ENCODE measurements at places on chromosomes 16 and 17.

DNA sequence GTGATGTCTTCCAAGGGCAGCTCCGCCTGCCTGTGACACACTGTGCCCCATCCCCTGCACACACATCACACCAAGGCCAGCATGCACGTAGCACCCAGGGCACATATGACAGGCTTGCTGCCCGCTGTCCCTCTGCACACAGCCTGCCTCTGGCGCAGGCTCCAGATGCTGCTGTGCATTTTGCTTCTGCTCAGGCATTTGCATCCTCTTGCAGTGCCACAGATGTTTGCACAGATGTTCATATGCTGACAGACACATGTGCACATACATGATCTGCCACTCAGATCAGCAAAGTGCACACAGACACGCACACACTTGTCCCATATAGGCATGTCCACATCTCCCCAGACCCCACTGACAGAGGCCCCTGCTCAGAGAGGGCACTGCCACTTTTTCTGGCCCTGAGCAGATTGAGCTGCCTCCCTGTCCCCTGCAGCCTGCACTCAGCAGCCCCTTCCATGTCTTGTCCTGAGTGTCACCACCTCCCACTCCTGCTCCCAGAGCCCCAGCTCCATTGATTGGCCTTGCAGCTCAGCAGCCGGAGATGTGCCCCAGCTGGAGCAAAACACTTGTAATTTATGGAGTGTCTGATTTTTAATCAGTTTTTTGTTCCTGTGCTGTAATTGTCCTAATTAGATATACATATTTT lies 115.1 kb upstream of the RPL38 start:
- no peak for DNase-seq

DNA sequence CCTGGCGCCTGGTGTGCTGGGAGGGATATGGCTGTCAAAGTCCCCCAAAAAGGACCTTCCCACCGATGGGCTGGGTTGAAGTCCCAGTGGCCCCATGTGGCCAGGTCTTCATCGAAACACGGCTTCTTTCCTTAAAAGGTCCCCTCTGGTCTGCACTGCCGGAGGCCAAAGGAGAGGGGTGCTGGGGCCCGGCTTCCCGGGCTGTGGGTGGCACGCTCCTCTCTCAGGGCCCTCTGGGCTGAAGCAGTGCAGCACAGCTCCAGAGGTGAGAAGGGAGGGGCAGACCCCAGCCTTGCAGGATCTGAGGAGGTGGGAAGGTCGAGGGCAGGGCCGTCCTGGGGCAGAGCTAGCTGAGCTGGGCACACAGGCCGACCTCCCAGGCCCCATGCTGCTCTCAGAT lies 6.7 kb downstream of the NPTX1 start:
- DNase-seq, result no peak

DNA sequence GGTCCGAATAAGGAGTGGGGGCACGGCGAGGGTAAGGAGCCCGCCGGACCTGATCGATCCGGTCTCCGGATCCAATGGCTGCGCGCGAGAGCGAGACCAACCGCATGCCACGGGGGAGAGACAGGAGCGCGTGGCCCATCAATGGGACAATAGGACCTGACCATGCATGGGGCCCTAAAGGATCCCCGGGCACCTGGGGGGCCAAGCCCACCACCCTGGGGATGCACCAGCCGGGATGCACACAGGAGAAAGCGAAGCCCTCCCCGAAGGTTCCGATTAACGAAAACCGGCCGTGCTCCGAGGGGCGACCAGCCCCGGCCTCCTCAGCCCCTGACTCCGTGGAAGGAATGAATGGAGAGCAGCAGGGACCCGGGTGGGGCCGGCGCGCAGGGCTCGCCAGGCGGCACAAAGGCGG lies 525 bp downstream of the JPT1 start:
- no peak for DNase-seq

- no peak for DNase-seq
Measured at GRCh38 chr17:10731408-10731879, 1.6 kb upstream of the TMEM220 start.

DNA sequence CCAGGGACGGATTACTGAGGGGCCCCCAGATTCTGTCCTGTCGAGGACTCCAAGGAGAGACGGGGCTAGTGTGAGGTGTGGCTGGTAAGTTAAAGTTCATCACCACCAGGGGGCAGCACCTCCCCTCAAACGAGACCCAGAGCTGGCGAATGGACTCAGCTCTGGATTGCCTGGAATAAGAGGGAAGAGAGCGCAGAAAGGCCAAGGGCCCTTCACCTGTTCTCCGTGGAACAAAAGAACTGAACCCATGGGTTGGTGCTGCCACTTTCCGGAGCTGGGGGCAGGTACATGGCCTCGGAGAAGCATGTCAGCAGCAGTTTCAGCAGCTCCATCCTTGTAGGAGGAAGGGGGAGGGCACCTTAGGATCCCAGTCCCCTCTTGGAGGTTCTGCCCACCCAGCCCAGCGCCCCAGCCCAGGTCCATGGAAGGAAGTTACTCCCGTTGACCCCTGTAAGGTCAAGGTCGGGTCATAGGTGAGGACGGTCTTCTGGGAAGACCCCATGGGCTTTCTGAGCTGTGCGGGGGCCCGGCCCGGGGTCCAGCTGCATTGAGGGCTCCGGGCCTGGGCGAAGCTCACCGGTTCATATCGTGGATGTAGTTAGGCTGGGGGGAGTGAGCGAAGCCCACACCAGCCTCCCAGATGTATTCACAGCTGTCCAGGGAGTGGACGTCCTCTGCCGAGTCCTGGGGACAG lies 10.8 kb downstream of the HID1 start:
- DNase-seq, result peak; percentile 70

- DNase-seq, result no peak
Measured at GRCh38 chr16:22296225-22297113, 740 bp upstream of the POLR3E start.

- DNase-seq, result no peak
Measured at GRCh38 chr17:14214271-14214670, 22.4 kb downstream of the CDRT15 start.

- DNase-seq, result no peak
Measured at GRCh38 chr17:35104844-35105450, 14.7 kb downstream of the RAD51D start.

- DNase-seq, result no peak
Measured at GRCh38 chr17:78329263-78330059, 30.4 kb downstream of the SOCS3 start.

DNA sequence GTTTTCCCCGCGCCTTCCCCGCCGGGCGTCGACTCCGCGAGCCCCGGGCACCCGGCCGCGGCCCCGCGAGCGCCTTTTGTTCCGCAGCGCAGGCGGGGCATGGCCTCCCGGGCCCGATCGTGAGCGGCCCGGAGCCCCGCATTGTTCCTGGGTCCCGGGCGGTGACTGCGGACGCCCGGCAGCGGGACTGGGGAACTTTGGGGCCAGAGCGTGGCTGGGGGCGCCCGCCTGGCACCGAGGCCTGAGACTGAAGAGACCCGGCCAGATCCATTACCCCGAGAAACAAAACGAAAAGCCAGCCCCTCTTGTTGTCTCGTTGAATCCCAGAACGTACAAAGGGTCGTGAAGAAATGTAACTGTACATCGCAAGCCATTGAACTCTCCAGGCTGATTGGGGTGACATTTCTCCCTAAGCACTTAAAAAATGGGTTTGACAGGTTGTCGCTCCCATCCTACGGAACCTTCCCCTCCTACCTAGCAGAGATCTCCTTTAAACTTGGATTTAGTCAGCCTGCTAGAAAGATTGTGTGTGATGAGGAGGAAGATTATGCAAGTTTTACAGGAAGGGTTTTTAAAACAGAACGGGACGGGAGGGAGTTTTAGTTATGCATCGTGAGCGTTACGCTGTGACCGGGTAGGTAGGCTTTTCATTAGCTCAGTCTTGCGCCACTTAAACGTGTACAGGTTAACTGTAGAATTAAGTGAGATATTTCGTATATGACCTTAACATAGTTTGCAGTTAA lies 825 bp downstream of the METTL9 start:
- no peak for DNase-seq

- no peak for DNase-seq
Measured at GRCh38 chr17:66897141-66897540, 62.2 kb downstream of the CACNG5 start.

GRCh38 chr17:78395155-78395554 lies 16.7 kb downstream of the PGS1 start:
- DNase-seq, result no peak

DNA sequence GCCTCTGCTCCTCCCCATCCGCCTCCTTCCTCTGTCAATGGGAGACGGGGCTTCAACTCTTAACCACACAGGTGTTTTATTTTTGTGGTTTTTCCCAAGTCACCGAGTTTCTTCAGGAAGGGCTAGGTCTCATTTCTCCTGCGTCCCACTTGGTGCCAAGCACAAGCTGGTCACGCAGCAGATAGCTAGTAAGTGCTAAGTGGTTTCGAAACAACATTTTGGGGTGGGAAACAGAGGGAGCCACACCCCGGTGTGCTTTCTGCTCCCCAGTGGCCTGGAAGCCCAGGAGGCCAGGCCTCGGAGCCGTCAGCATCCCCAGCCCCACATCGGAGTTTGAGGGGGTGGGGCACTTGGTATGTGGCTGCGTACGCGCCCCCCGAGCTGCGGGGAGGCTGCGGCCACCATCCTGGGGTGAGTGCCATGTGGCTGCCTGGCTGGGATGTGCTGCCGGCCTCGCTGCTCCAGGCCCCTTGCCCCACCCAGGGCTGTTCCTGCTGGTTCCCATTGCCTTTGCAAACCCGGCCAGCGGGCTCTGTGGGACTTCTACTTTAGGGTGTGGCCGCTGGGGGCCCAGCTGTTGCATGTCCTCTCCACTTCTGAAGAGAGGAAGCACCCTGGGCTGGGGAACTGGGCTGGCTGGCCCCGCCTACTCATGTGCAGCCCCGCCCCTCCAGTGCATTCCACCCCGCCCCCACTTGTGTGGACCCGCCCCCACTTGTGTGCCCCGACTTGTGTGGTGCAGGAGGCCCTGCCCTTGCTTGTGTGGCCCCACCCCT lies 55.6 kb downstream of the BAIAP2 start:
- DNase-seq, result no peak

DNA sequence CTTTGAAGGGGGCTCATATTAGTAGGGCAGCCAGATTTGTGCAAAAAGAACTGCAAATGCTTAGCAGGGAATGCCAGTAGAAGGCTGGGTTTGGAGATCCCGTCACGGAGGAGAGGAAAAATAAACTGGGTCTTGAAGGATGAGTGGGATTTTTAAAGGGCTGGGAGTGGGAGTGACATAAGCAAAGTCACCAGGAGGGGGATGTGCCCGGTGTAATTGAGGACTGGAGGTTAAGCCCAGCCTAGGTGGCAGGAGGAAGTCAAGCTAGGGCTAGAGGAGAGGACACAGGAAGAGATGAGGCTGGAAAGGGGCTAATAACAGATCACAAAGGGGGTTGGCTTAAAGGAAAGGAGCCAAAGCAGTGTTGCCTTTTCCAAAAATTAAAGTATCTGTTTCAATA lies 23.2 kb upstream of the LONP2 start:
- DNase-seq, result no peak

DNA sequence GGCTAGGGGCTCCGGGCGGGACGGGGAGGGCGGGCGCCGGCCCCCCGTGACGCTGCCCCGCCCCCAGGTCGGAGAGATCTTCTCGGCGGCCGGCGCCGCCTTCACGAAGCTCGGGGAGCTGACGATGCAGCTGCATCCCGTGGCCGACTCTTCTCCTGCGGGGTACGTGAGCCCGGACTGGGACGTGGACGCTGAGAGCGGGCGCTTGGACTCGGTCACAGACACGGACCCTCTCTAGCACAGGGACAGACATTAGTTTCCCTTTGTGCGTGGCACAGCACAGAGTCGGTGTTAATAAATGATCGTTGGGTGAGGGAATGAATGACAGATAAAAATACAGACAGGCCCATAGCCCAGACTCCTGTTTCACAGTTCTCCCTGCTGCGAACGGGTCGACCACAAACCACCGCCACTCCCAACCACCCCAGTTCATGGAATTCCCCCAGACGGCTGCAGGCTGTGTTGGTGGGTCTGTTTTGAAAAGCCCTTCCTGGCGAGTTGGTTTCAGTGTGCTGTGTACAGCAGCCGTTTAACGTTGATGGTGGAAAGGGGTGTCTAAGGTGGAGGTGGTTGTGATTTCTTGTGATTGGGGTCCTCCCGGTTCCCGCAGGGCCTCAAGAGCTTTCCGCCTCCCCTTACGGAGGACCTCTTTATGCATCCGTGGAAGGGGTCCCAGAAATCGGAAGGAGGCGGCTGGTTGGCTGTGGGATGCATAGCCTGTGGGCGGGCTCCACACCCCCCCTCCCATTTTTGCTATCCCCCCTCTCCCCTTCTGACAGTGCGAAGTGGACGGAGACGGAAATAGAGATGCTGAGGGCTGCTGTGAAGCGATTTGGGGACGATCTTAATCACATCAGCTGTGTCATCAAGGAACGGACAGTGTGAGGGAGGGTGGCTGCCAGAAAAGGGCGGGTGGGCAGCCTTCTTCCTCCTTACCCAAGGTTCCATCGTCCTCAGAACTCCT lies 2.9 kb downstream of the RNASEK start:
- DNase-seq, result peak; percentile 62

DNA sequence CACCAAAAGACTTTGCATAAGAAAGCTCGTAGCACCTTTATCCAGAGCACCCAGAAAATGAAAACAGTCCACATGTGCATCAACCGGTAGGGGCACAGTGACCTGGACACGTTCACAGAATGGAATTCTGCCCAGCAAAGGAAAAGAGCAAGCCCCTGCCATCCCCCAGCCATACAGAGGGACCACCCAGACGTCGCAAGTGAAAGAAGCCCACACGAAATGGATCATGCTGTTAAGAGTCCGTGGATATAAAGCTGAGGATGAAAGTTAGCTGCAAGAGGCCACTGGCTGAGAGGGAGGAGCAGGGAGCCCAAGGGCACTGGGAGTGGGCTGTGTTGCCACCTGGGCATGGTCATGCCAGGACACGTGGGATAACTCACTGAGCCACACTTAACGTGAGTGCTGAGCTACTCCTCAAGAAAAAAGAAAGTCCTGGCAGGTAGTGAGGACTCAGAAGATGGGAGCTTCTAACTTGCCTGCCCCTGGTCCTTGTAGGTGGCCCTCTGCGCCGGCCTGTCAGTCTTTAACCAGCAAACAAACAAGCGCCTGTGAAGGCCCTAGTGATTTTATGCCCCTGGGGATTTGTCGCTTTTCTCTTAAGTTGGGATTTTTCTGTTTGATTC lies 190.7 kb downstream of the C16orf95 start:
- DNase-seq, result no peak

DNA sequence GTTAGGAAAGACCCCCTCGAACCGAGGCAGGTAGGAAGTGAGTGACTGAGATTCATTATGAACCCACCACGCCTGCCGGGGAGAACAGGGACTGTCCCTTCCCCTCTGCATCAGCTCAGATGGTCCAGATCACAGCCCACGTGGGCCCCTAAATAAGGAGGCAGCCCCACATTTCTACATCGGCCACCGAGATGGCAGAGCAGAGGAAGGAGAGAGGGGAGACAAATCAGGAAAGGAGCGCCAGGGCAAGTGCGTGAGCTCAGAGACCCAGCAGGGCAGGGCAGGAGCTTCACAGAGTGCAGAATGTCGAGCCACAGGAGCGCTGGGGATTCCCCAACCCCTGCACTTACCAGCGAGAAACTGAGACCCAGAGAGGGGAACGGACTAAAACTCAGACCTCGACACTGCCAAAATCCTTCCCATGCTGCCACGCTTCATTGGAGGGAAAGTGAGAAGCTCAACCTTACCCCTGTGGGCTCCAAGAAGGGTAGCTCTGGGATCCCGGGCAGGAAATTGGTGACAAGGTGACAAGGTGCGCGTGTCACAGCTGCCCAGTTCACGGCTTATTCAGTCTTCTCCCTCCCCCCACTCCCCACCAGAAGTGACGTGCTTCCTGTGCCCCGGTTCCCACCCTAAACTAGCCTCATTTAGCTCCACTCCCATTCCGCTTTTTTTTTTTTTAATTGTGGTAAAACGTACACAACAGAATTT lies at the start of gene ICAM2:
Gene ICAM2 (minus strand): TSS at position 578 of the 711 bp plus-strand sequence. CDS start 13,942 bp downstream, outside the sequence.
- peak; percentile 84 for DNase-seq

- DNase-seq, result no peak
Measured at GRCh38 chr17:50634224-50634914, at the start of gene ABCC3. TSS of gene ABCC3 (plus strand) at chr17:50634881. CDS start at chr17:50634937, 56 bp downstream.
